ENCODE measurements at places on chromosomes 3 and 15.

DNA sequence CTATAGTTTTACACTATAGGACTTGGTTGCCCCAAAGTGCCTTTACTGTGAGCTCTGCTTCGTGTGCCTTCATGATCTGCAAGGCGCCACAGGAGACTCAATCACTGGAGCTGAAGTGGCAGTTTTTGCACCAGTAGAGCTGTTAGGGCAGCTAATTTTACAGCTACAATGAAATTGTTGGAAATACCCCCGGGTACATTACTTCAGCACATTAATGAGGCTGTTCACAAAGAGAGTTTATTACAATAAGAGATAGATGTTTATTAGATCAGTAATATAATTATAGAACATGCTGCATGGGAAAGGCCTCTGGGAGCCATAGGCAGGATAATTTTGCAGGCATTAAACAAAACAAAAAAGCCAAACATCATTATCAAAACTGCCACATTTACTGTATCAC is 231.1 kb downstream of the CTNNB1 start:
- DNase-seq, result no peak

DNA sequence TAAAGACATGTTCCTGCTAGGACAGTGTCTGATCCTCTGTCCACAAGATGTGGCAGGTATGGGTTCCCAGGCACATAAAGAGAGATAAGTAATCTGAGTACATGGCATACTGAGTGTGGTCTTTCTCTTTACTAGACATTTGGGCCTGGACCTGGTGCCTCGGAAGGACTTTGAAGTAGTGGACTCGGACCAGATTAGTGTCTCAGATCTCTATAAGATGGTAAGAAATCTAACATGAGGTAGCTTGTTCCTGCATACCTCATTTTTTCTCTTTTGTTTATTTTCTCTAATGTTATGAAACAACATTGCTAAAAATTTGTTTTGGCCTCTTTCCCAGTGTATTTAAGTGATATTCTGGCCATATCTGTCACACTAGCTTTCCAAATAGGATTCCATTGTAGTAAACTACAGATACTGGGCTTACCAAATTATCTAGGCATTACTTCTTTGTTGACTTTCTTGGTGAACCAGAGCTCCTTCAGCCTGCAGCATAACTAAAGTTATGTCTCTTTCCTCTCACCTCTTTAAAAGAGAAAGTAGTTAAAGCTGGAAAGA is 309.8 kb upstream of the MANF start:
- no peak for DNase-seq

- DNase-seq, result no peak
Measured at GRCh38 chr3:188051801-188052168, 102.2 kb upstream of the LPP start.

DNA sequence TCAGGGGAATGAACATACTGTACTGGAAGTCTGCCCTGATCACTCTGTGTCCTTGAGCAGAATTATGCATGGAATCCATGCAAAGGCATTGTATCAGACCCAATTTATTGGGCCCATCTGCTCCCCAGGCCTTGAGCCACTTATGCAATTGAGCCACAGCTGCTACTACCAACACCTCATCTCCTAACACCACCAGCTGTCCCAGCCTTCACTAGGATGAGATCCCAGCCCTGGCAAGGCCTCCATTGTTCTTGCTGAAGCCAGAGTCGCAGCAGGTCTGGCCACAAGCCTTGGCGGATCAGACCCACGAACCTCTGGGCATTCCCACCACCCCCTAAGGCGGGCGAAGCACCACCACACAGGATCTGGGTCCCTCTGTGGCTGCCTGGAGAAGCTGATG is 9.2 kb upstream of the NME9 start:
- no peak for DNase-seq

DNA sequence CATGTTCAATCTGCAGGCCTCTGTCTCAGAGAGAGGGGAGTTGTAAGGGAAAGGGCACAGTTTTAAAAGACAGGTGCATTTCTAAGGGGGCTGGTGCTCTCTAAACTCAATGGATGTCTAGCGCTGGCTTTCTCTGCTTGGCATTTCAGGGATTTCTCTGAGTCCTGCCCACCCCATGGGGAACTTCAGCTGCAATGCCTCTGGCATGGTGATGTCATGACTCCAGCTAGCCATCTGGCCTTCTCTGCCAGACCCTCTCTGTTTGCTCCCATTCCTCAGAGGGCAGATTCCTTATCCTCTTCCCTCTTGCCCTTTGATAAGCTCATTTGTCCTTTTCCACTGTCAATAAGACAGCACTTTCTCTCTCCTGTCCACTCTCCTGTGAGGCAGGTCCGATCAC is 40.8 kb downstream of the RPLP1 start:
- no peak for DNase-seq

DNA sequence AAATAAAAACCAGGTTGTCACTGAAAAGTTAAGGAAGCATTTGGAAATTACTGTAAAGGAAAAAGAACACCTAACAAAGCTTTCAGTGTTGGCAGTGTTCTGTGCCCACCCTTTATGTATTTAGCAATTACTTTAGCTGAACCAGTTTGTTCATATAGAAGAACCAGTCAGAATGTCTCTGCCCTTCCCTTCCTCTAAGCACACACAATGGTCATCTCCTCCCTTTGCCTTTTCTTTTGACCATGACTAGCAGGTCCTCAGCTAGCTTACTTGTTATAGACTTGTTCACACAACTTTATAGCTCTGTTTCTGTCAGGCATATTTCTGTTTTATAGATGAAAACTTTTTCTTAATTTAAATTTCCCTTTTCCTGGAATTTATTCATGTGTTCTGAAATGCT is 59.6 kb downstream of the AKAP13 start:
- DNase-seq, result no peak

DNA sequence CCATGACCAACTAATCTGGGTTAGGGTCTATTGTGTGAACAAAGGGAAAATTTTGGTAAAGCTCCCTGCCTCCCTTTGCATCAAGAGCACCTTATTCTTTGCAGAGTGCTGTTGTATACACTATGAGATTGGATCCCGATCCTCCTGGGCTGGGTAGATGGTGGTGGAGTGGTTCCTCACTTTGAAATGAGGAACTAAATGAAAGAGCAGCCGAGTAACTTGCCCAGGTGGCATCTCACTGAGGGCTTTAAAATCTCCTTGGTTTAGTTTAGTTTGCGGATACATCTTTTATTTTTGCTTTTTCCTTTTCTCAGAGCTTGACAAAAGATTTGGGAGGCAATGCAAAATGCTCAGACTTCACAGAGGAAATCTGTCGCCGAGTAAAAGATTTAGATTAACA is 19.4 kb downstream of the IDH3A start:
- DNase-seq, result no peak

GRCh38 chr3:156620260-156620659 is 54.1 kb upstream of the TIPARP start:
- no peak for DNase-seq

GRCh38 chr3:188488801-188489200 is 334.8 kb downstream of the LPP start:
- no peak for DNase-seq
